ENCODE measurements at places on chromosomes 4 and X.

GRCh38 chr4:147371661-147372060, 109.2 kb upstream of the EDNRA start:
- DNase-seq: peak; percentile 72

DNA sequence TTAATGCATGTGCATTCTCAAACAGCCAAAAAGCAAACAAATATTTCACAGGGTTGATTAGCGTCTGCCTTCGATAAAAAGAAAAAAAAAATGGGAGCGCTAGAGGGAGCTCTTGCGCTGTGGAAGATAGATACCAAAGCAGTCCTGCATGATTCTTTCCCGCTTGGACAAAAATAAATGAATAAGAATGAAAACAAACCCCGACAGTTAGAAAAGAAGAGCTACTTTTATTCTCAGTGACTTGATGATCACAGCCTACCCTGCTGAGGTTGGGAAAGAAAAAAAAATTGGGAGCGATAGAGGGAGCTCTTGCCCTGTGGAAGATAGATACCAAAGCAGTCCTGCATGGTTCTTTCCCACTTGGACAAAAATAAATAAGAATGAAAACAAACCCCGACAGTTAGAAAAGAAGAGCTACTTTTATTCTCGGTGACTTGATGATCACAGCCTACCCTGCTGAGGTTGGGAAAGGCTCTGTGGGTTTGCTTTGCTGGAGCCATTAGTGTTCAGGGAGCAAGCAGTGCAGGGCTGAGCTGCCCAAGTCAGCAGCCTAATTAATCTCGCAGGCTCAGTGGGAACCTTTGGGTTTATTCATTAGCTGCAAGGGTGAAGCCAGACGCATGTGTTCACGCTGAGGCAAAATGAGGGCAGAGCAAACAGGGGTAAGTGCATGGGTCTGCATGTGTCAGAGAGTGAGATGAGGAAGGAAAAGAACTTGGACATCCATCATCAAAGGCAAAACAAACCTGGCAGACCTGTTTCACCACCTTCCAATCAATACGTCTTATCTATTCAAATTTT, 249.3 kb upstream of the PRKX start:
- no peak for DNase-seq

DNA sequence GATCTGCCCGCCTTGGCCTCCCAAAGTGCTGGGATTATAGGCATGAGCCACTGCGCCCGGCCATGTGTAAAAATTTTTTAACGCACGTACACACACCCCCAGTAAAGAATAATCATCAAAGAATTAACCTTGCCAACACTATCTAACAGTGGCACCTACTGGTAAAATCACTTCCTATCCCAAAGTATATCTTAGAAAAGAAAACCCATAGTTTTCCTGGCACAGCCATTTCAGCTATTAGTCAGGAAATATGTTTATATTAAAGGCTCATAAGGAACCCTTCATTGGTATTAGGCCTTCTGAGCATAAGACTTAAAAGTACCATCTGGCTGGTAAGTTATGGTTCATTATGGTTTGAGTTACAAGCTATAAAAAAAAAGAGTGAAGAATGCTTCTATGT, 14.1 kb downstream of the S100G start:
- peak; percentile 54 for DNase-seq

- no peak for DNase-seq
Observed at GRCh38 chr4:17567271-17567670, 9.7 kb upstream of the LAP3 start.

DNA sequence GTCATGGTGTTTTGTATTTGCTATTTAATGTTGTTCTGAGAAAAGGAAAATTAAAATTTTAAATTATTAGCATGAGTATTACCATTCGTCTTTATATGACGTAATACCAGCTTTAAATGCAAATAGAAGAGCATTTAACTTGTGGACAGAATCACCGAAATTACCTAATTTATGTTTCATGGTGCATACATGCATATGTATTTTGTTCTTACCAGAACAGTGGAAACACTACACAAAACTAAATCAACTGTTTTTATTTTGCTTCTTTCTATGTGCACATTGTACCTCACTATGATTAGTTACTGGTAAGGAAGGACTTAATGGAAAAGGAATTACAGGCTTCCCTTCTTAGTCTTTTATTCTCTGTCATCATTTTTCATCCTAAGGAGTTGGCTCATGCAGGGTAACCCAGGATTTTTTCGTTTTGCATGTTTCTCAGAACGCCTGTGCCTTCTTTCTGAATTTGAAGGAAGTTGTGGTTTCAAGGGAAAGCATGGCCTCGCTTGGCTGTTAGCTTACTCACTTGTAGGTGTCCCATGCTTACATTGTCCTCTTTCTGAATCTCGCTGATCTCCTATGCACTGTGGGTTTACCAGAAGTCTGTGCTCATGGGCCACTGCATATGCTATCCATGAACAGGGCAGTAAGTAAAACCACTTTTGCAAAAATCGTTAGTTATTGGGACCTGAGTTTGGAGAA, 300.0 kb upstream of the PUDP start:
- DNase-seq: no peak

- DNase-seq: peak; percentile 73
Observed at GRCh38 chr4:23789762-23790161, 100.1 kb downstream of the PPARGC1A start.

DNA sequence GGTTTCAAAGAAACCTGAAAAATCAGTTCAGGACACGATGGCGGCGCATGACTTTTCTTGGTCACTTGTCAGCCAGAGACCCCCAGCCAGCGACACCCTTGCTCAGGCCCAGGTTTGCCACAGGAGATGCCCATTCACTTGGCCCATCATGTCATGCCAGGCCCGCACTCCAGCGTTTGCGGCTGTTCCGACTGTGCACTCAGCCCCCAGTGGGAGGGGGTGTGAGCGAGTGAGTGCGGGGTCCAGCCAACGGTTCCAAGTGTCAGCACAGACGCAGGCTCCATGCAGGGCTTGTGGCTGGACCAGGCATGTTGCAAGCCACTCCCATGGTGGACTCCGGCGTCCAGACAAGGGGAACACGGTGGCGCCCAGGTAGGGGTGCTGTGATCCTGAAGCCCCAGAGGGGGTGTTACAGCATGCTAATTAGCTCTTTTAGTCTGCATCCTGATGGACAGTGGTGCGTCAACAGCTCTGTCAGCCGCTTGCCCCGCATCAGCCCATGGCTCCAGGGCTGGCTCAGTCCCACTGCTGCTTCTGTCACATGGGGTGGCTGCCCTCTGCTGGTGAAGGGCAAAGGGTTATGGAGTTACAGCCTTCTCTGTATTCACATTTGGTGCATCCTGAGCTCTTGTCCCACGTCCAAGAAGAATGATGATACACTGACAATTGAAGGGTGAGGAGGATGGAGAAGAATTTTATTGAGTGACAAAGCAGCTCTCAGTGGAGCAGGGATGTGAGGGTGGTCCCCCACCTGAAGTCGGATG, 3.7 kb upstream of the MAEA start:
- DNase-seq: no peak

DNA sequence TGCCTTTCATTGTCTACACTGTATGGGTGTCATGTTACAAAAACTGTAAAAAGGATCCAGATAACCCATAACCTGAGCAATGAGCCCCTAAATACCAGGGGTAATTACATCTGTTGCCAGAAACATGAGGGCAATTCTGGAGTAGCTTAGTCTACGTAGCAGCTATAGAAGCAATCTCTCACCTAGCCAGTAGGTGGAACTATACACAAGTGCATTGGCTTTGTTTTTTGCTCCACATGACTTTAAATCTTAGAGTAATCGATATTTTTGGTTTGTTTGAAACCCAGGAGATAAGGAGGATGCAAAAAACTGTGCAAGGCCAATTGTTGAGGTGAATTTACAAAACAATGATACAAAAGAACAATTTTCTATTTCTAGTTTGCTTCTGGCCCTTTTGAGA, 57.5 kb downstream of the GPR82 start:
- peak; percentile 18 for DNase-seq

GRCh38 chrX:136336623-136337022, 35.9 kb downstream of the ADGRG4 start:
- no peak for DNase-seq

- peak; percentile 55 for DNase-seq
Observed at GRCh38 chr4:39502019-39502663, 25.1 kb downstream of the UGDH start.

- DNase-seq: peak; percentile 64
Observed at GRCh38 chr4:120921456-120922380, 808 bp downstream of the PRDM5 start.

- DNase-seq: no peak
Observed at GRCh38 chr4:168795346-168795745, 214.7 kb downstream of the CBR4 start.

GRCh38 chr4:18138076-18138665, 116.6 kb upstream of the LCORL start:
- DNase-seq: no peak

DNA sequence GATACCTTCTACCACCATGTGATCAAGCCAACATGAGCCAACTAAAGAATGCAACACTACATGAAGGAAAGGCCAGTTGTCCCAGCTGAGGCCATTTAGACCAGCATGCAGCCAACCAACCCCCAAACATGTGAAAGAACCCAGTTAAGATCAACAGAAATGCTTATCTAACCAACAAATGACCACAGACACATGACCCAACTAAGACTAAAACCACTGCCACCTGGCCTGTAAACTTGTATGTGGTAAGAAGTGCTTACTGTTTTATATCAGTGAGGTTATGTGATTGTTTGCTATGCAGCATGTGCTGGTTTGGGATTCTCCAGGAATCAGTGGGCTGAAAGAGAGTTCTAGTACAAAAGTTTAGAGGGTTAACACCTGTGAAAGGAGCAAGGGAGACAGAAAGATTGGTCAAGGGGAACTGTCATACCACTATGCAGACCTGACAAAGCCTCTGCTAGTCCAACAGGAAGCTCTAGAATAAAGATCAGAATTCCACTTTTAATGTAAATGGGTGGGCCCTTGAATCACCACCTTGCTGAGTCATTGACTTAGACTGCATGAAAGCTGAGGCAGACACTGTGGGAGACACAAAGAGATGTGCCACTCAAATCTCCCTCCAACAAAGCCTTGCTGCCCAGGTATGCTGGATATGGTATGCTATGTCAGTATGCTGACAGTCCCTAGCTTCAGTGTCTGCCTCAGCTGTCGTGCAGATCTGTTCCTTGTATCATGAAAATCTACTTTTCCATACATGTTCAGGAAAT, 6.1 kb upstream of the SH3D19 start:
- no peak for DNase-seq

- no peak for DNase-seq
Observed at GRCh38 chr4:65592089-65592488, 78.2 kb downstream of the EPHA5 start.

DNA sequence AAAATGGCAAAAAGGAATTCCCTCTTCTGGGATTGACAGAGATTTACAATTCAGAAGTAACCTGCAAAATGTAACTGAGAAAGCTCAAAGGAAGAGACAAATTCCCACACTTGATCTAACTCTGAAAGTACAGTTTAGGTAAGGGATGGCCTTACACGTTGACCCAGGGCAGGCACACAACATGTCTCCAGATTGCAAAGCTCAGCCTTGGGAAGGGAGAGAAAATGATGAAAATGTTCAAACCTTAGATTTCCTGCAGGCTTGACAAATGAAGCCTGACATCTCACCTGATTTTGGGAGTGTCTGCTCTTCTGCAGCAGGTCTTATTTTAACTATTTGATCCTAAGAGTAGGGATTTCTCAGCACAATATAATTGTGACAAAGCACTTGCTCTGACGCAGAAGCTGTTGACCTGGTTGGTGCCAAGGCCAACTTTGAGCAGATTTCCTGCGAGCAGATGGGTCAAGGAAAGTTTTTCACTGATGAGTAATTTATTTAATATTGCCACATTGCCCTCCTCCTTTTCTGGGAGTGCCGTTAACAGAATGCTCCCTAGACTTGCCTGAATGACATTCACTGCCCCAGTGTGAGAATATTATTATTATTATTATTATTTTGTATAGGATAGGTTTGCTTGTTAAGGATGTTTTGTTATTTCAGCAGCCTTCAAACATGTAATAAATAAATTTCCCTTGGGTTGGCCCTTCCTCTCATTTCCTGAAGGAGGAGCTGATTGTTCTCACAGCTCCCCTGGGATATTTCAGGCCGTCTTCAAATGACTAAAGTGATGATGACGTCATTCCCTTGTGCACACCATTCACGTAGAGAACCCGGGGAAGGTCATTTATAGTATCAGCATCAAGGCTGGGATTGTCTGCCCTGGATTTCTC, 157.1 kb downstream of the VEGFC start:
- DNase-seq: peak; percentile 84

- peak; percentile 37 for DNase-seq
Observed at GRCh38 chr4:100288161-100288560, 97.9 kb upstream of the DDIT4L start.

DNA sequence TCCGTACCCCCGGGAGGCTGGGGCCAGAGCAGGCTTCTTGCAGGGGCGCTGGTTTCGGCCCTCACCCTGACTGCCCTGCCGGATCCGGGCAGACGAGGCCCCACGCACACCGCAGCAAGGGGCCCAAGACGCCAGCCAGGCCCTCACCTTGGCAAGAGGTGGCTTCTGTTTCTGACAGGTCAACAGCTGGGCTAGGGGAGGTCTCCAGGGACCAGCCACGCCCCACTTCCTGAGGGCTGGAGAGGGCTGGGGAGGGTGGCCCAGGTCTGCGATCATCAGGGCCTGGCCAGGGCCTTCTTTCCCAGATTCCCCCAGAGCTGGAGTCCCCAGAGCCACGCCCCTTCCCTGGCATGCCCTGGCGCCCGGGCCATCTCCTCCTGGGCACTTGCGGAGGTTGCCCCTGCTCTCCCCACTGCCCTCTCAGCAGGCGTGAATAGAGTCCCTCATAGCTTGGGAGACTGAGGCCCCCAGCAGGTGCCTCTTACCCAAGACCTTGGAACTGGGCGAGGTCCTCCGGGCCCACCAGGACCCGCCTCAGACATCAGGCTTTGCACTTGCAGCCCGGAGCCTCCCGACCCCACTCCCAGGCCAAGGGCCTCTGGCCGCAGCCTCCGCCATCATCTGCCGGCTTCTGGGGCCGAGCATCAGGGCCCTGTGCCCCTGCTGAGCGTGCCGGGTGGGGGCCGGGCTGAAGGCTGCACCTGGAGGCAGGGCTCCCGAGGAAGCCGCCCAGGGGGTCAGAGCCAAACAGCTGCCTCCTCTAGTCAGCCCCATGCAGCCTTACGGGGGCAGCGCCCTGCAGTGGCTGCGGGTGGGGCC, 6.3 kb upstream of the FGFR3 start:
- no peak for DNase-seq

DNA sequence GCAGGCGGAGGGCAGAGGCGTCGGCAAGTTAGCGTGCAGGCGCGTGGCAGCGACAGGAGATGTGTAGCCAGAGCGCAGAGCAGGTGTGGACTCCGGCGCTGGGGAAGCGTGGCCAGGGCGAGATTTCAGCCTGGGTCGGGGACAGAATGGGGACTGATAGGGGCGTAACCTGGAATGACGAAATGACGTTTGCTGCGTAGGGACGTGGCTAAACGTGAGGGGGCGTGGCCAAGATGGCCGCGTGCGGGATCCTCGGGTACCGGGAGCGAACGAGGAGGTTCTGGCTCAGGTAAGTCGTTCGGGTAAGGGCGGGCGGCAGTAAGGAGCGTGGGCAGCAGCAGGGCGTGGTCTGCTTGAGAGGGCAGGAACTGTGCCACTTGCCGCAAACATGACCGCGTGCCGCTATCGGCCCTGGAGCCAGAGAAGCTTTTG, 10.9 kb upstream of the CLTRN start:
- DNase-seq: no peak
